ENCODE measurements at places on chromosomes 2 and 18.

DNA sequence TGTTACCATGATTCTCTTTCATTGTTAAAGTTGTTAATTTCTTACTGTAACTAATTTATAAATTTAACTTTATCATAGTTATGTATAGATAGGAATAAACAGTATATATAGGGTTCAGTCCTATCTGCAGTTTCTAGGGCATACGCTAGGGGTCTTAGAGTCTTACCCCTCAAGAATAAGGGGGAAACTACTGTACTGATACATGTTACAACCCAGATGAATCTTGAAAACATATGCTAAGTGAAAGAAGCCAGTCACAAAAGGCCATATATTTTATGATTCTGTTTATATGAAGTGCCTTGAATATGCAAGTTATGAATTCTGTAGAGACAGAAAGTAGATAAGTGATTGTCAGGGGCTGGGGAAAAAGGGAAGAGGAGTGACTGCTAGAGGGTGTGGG, 52.4 kb downstream of the RTN4 start:
- DNase-seq = no peak

DNA sequence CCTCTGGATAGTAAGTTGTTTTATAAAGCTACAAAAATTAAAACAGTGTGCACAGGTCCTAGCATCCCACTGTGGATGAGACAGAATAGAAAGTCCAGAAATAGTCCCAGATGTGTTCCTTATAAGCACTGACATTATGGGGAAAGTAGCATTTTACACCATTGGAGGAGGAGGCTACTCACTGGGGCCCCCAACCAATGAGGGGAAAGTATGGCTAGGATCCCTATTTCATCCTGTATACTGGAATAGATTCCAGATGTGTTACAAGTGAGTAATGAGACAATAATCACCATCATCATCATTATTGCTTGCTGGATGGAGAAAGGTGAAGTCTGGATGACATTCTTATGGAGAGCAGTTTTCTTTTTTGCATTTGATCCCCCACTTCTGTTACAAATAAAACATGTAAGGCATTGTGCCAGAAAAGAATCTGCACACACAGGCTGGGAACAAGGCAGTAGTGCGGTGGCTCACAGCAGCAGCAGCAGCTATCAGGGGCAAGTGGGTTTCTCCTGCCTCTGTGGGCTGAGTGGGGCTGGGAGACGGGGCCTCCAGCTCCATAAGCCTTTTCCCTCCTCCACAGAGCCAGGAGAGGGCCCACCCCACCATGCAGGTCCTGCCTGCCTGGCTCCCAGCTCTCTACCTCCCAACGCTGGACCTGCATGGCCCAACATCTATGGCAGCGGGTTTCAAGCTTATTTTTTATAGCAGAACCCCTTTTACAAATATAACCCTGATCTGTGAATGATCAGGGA, 5.0 kb downstream of the ARID5A start:
- DNase-seq = no peak

GRCh38 chr18:7370802-7371201, 139.9 kb downstream of the LRRC30 start:
- no peak for DNase-seq

DNA sequence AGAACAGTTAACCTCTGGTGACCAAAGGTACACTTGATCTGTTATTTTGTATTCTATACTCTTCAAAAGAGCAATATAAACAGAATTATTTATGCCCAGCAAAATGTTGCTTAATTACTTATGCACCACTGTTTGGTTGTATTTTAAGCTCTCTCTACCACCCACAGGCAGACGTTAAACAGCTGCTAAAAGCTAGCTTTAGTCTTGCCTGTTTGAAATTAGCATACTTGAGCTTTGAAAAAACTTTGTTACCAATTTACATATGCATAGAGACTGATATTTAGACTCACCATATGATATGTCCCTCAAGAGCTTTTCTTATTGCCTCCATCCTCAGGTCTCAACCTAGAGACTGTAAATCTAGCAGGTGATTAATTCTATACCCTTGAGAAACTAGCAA, 426.9 kb downstream of the NR4A2 start:
- DNase-seq = no peak

- DNase-seq = no peak
Observed at GRCh38 chr2:100423631-100424030, 6.2 kb upstream of the CHST10 start.

GRCh38 chr2:198905881-198906612, 551.7 kb downstream of the SATB2 start:
- DNase-seq = no peak

DNA sequence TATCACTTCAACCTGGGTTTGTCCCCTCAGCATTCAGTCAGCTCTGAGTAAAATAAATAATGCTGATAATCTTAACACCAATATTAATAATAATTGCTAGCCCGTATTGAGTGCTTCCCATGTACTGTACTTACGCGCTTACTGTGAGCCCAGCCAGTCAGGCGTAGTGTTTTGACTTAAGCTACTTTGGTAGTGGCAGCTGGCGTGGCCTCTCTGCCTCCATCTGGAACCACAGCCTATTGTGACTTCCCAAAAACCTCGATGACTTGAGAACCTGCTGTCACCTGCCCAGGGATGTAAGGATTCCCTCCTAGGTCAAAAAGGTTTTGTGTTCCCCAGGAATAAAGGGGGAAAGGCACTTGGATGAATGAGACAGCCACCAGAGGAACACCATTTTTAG, 53.2 kb downstream of the SUMO1 start:
- no peak for DNase-seq

GRCh38 chr18:56109757-56110156, 521.8 kb upstream of the TCF4 start:
- DNase-seq = no peak

DNA sequence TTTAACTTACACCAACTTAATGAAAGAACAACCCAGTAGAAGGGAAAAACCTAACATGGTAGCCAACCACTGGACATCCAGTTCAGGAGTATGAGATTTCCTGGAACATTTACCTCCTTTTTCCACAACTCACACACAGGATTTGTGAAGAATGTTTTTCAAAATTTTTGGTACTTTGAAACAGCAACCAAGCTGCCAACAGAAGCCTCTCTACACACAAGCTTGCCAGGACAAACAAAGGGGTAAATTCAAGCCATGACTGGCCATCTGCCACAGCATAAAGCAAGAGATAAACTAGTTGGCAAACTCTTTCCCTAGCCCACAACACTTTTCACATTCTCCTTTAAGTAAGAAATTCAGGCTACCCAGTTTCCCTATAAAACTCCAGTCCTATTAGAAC, 21.4 kb downstream of the MGAT4A start:
- DNase-seq = no peak

GRCh38 chr2:47070155-47070919, 84.8 kb downstream of the STPG4 start:
- DNase-seq = no peak

DNA sequence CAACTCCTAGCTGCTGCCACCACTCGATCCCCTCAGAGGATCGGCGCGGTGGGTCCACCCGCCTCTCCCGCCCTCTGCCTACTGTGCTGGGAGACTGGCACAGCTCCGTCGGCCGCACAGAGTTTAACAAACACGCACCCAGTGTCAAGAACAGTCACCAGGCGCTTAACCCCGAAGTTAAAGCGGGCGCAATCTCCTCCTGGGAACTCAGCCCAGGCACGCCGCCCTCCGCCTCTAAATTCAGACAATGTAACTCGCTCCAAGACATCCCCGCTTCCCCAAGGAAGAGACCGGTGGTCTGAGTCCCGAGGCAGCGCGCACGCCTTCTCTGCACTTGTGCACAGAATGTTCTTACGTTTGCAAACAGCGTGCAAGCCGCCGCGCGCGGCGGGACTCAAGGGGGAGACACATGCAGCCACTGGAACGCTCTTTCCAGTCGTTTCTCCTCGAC, 533 bp downstream of the CXCR4 start:
- peak; percentile 33 for DNase-seq

- DNase-seq = no peak
Observed at GRCh38 chr2:196980473-196980872, 54.0 kb upstream of the PGAP1 start.

- no peak for DNase-seq
Observed at GRCh38 chr2:222193328-222193983, 105.3 kb downstream of the PAX3 start.

DNA sequence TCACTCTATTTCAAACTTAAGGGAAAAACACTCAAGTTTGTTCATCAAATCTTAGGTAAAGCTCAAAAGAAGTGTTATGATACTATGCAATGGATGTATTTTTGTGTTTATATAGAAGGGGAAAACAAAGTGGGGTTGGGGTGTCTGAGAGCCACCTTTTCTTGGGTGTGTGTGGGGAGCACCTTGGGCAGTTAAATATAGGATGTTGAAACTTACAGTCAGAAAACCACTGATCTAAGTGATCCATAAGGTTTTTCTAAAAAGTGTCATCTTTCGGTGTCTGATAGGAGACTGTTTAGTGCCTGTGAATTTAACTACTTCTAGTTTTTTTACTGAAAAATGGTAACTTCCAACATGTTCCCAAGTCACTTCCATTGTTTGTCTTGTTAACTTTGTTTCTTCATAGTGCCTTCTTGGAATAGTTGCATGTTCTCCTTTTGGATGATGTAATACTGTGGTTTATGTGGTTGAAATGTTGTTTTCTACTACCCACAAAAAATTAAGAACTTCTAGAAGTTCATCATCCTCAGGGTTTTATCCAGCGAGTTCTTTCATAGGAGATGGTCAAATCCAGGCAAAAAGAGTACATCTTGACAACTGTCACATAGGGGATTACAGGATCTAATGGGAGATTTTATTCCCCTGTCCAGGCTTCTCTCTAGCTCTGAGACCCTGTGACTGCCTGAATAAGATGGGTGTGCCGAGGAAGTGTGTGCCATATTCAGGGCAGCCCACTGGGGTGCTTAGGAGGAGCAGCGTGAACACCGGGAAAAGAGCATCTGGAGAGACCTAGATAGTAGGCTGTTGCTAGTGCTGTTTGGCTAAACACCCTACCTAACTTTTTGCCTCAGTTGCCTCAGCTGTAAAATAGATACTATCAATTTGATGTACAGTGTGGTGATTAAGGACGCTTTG, 46.2 kb downstream of the CAB39 start:
- DNase-seq = no peak

DNA sequence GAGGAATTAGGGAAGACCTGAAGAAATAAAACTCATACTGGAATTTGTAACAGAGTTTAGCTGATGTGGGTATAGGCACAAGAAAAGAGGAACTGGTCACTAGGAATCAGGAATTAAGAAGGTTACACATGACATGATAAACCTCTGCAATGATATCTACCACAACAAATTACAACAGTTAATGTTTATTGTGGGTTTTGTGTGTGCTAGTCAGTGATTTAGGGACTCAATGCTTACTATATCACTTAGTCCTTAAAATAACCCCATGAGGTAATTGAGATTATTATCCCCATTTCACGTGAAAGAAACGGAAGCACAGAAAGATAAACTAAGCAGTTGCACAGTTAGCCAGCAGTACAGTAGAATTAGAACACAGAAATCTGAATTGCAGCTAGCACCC, 415.8 kb upstream of the ZEB2 start:
- no peak for DNase-seq

DNA sequence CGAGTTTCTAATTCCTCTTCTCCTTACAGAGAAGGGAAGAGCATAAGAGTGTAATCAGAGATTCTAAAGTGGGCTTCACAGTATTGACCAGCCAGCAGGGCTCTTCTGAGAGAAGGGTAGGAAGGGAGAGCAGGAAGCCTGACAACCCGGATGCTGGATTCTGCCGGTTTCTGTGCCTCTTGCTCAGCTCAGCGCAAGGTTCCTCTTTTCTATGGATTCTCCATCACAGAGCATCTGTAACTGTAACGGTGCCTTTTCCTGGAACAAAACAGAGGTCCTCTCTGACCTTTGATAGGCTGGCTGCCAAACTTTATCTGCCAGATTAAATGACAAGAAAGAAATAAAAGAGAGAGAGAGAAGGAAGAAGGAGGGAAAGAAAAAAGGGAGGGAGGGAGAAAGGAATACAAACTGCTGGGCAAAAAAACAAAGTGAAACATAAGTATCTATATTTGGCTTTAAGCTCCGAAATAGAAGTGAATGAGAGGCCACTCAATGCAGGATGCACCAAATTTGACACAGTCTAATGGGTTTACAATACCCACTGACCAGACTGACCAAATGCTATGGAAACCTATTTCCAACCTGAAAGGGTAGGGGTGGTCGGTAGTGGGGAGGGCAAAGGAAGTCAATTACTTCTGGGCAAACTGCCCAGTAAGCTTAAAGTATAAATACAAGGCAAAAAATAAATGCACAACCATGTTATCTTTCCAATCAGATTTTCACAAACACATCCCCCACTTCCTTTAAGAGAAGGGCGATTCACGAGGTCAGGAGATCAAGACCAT, 59.2 kb downstream of the PIEZO2 start:
- DNase-seq = no peak

- no peak for DNase-seq
Observed at GRCh38 chr2:21657445-21657844, 533.7 kb downstream of the TDRD15 start.

DNA sequence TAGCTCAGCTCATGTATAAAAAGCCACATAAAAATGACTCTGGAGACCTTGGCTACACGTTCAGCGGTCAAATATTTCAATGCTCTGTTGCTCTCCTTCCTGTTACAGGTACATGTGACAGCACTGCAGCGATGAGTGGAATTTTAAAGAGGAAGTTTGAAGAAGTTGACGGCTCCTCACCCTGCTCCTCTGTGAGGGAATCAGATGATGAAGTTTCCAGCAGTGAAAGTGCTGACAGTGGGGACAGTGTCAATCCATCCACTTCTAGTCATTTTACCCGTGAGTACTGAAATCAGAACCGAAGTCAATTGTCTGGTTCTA, 125.4 kb downstream of the CSRNP3 start:
- no peak for DNase-seq

DNA sequence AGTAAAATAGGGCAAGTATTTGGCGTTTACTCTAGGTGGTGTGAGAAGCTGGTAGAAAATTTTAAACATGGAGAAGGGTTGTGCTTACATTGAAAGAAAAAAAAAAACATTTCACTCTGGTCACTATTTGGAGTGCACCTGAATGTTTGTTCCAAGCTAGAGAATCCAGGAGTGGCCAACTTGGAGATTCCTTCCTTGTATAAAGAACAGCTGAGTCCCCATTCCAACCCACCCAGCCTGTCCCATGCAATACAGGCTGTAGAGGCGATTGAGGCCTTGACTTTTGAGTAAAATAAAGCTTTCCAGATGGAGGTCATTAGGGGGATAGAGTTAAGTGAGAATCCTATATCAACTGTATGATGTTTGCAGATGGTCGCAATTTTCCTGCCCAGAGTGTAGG, 203.8 kb upstream of the SYT4 start:
- DNase-seq = no peak

DNA sequence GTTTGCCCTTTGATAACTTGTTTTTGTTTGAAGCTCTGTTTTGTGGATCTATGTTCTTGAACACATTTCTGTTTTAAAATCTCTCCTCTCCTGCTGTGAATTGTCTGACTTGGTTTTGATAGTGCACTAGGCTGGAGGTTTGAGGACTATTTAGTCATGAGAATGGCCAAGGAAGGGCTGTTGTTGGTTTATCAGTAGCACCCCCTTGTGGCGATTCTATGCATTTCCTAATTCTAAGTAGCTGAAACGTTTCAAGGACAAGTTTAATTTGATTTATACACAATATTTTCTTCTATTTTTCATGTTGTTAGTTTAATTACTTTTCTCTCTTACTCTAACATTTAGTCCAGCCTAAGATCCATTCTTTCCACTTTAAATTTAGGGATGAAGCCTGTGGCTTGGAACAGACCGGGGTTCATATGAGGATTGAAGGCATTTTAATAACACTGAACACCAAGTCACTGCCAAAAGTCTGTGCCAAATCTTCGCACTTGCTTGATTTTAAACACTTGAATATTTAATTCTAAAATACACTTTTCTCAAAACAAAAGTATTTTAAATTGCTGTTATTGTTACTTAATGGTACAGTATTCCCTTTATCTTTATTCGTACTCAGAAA, 166.0 kb downstream of the SOCS6 start:
- DNase-seq = no peak

Measured in stimulated activated CD8-positive, alpha-beta memory T cell treated with anti-CD3 and anti-CD28 coated beads, Interleukin-12 subunit alpha, Interleukin-12 subunit beta, amount 100 ng/mL, for 1 hour (primary cell).